Epithelial cell of esophagus (primary cell): ENCODE measurements at places on chromosomes 1 and 21.

GRCh38 chr1:39490596-39491145, 765 bp upstream of the BMP8A start:
- peak; percentile 33 for DNase-seq

DNA sequence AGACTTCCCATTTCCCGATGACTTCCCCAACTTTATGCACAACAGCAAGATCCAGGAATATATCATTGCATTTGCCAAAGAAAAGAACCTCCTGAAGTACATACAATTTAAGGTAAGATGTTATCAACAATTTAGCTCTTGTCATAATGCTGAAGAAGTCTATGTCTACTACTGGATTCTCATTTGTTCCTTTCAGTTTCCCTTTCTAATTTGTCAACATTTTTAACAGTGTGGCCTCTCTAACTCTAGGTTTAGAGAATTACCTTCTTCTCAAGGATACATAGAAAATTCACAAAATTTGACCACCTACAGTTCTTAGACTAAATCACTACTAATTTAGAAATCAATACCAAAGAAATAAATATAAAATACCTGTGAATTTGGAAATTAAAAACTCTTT, 13.2 kb downstream of the FMO3 start:
- DNase-seq, result no peak

GRCh38 chr1:2141025-2141424, 53.5 kb downstream of the FAAP20 start:
- DNase-seq, result no peak

DNA sequence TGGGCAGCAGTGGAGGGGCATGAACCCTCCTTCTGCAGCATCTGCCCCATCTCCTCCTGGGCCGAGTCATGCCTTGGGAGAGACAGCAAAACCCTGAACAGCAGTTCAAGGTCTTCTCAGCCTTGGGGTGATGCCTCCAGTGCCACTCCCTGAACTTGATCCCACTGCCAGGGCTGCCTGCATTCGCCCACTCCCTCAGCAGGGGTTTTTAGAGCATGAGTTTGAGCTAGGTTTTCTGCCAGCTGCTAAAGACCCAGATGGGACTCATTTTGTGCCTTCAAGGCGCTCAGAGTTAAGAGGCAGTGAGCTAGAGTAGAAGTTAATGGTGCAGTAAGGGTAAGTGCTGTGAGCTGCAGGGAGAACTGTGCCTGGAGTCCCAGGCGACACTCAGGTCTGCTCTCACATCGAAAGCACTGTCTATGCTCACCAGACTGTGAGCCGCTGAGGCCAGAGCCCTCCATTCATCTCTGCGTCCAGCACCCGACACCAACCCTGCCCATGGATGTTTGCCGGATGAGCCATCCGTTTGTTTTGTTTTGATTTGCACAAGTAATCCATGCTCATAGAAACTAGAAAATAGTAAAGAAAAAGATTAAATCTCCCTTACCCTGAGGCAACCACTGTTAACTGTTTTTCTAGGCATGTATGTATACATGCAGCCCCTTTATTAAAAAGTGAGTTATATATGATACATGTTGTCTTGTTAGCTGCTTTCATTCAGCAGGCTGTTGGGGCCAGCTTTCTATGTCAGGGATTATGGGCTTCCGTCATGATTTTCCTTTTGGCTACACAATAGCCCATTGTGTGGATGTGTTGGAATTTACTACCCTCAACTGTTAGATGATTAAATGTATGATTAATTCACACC, 67.8 kb downstream of the VPS26C start:
- DNase-seq, result peak; percentile 75

DNA sequence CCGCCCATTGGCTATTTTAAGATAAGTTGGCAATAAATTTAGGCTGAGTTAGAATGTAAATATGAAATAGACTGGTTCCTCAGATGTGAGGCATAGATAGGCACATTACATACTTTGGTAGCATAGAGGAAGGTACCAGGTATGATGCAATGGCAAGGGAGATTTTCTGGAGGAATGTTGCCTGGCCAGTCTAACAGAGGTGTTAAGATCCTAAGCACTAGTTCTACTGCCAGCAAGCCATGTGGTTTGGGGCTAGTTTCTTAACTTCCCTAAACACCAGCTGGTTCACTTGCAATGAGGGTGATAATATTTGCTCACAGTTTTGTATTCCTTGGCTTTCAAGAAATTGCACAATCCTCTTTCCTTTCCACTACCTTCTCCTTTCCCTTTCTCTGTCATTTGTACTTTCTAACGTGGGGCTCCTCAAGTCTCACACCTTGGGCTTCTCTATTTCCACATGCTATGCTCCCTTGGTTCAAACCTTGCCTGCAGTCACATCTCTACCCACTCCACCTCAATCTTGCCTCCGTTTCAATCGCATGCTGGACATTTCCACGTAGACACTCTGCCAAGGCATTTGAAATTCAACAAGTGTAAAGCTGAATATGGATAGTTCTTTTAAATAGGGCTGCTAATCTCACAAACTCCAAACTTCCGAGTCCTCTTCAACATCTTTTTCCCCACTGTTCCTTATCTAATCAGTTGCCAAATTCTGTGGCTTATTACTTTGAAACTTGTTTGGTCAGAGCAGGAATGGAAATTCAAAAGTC, 4.7 kb upstream of the CD55 start:
- DNase-seq, result peak; percentile 99

- DNase-seq, result no peak
Measured at GRCh38 chr1:101081496-101082488, 56.2 kb upstream of the DPH5 start.

- DNase-seq, result peak; percentile 61
Measured at GRCh38 chr1:109096120-109096519, 5.6 kb downstream of the TMEM167B start.

GRCh38 chr1:116112388-116113140, 1.4 kb downstream of the MAB21L3 start:
- no peak for DNase-seq

GRCh38 chr1:15272009-15272781, 25.2 kb downstream of the FHAD1 start:
- DNase-seq, result peak; percentile 83

- DNase-seq, result peak; percentile 81
Measured at GRCh38 chr1:159929155-159930051, 4.1 kb upstream of the TAGLN2 start.

DNA sequence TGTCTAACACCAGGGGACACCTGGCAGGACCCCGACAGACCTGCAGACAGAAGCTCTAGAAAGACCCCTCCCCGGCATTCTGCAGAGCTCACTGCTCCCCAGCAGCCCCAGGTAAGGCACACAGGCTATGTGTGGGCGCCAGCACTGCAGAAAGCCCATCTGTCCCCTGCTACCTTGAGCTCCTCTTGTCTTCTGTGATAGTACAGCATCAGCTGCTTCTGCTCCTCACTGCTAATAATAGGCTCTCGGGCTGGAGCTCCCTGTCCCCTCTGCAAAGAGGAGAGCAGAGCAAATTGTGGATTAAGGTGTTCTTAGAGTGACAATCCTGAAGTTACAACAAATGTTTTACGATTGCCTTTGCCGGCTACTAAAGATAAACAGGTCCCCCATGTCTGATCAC, 10.1 kb downstream of the CFAP298 start:
- no peak for DNase-seq

- no peak for DNase-seq
Measured at GRCh38 chr1:92087542-92087941, 7.4 kb downstream of the BTBD8 start.

DNA sequence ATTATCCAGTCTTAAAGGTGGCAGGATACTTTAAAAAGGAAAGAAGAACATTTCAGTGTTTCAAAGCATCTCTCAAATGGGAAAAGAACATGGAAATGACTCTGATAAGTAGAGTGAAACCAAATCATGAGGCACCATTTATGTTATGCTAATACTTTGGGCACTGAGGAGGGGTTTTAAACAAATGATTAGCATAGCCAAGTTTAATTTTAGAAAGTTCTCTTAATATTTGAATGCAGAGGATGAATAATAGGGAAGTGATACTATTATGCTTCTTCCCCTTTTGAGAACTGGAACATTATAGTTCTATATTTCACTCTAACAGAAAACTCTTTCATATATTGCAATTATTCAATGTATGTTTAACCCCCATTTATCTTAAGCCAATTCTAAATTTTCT, 1181.9 kb upstream of the PRMT6 start:
- DNase-seq, result no peak

- DNase-seq, result peak; percentile 24
Measured at GRCh38 chr1:19250629-19251304, 557 bp downstream of the EMC1 start.

- peak; percentile 48 for DNase-seq
Measured at GRCh38 chr1:182205351-182206022, 144.0 kb upstream of the ZNF648 start.

DNA sequence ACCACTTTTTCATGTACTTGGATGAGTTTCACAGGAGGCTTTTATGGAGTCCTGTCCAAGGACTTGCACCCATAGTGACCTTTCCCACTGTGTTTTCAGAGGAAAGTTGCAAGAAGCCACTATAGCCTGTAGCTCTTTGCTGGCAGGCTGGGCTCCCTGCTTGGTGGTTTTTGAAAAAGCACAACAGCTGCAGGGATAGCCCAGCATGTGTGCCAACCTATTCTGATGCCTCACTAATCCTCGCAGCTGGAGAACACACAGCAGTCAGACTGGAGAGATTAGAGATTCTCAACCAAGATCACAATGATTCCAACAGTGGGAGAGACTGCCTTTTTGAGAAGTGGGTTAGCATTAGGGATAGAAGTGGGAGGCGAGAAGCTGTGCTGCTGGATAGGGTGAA, 24.1 kb upstream of the ARHGEF11 start:
- DNase-seq, result no peak

GRCh38 chr1:16979475-16980327, 719 bp downstream of the MFAP2 start:
- DNase-seq, result no peak

- DNase-seq, result no peak
Measured at GRCh38 chr1:214952648-214953047, 129.9 kb upstream of the KCNK2 start.

- no peak for DNase-seq
Measured at GRCh38 chr21:45989355-45990048, 7.9 kb downstream of the COL6A1 start.

- no peak for DNase-seq
Measured at GRCh38 chr21:40208206-40208947, 341.1 kb downstream of the PCP4 start.

GRCh38 chr1:214028649-214029406, 41.1 kb downstream of the PROX1 start:
- DNase-seq, result no peak

DNA sequence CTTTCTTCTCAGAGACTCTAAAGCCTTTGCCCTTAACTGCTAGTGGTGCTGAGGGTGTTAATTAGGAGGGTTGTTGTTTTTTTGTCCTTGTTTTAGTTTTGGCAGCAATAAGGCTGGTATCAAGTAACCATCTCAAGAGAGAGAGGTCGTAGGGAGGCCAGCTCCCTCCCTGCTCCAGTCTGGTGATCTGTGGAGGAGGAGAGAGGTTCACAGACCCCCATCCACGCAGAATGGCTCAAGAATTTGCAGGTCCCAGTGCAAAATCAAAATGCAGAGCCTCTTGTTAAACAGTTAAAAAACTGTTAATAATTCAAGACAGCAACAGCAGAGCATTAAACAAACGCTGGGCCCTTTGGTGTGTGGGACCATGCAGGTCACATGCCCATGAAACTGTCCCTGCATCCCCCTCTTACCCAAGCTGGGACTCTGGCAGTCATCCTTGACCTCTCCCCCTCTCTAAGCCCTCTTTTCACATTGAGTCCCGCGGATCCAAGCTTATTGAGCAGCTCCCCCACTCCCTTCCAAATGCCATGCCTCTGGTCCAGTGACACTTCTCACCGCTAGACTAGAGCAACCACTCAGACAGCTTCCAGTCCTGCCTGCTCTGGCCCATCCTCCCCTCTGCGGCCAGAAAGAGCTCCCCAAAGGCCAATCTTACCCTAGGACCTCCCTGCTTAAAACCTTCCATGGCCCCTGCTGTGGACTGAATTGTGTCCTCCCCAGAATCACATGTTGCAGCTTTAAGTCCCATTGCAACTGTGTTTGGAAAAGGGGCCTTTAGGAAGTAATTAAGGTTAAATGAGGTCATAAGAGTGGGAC, 47.7 kb upstream of the RPL11 start:
- DNase-seq, result no peak

GRCh38 chr1:173410133-173410793, 66.9 kb upstream of the PRDX6 start:
- peak; percentile 51 for DNase-seq

- no peak for DNase-seq
Measured at GRCh38 chr1:46005594-46005993, 126.8 kb downstream of the PIK3R3 start.

GRCh38 chr1:232531291-232531690, 98.6 kb downstream of the SIPA1L2 start:
- DNase-seq, result no peak

DNA sequence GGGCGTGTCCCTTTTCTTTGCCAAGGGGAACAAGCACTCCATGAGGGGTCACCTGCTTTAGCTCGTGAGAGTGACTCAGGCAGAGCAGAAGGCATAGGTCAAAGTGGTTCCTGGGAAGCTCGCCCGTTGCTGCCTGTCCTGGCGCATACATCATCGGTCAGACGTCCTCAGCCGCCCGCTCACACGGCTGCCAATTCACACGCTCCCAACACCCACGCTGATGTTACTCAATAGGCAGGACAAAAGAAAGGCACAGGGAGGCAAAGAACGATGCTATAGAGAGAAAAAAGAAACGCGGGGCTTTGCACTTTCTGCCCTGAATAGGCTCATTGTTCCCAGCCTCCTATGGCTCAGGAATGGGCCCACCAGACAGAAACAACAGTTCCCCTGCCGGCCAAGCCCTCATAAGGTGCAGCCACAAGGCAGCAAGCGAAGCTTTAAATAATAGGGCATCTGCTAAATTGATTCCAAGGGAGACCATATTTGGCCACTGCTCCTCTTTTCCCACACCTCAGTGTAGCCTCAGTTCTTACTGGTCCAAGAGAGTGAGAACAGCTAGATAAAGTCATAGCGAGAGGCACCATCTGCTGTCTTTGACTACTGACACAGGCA, 38.7 kb downstream of the VTCN1 start:
- DNase-seq, result peak; percentile 95

GRCh38 chr1:172085317-172085716, 244.0 kb downstream of the DNM3 start:
- DNase-seq, result no peak

- DNase-seq, result no peak
Measured at GRCh38 chr1:163674236-163674635, 352.5 kb downstream of the NUF2 start.

GRCh38 chr1:205287767-205288559, 33.6 kb downstream of the NUAK2 start:
- no peak for DNase-seq

- DNase-seq, result peak; percentile 30
Measured at GRCh38 chr1:24193046-24193445, 6.0 kb upstream of the IFNLR1 start.

DNA sequence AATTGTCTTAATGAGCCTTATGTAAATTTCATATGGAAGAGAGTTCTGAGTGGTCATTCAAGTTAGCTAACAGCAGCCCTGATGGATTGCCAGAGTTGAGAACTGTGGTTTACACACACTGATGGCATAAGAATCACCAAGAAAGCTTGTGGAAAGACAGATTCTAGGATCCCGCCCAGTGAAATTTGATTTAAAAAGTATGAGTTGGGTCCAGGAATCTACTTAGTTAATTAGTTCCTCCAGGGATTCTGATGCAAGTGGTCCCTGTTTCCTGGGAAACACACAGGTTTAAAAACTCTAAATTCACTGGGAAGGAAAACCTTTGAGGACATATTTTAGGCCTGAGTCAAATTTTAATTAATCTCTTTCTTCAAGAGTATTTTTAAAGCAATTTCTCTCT, 144.3 kb downstream of the NTPCR start:
- DNase-seq, result no peak

- peak; percentile 9 for DNase-seq
Measured at GRCh38 chr1:5847013-5847659, 145.1 kb downstream of the NPHP4 start.

- peak; percentile 36 for DNase-seq
Measured at GRCh38 chr1:167173516-167174184, 47.0 kb upstream of the POU2F1 start.

GRCh38 chr1:222031318-222031717, 289.4 kb upstream of the DUSP10 start:
- DNase-seq, result no peak
